Gastrocnemius medialis (tissue), 4 donors: ENCODE measurements at places on chromosomes 5 and 9. TPM values are rescaled to one million over a fixed set of nuclear protein-coding genes. Genes with fewer than 3 reads are reported as not detected.

Gene CARD9
- 0.86 TPM for total RNA-seq

GRCh38 chr5:9632495-9632894 lies 2.3 kb upstream of the TAS2R1 start:
- DNase-seq, result no peak

DNA sequence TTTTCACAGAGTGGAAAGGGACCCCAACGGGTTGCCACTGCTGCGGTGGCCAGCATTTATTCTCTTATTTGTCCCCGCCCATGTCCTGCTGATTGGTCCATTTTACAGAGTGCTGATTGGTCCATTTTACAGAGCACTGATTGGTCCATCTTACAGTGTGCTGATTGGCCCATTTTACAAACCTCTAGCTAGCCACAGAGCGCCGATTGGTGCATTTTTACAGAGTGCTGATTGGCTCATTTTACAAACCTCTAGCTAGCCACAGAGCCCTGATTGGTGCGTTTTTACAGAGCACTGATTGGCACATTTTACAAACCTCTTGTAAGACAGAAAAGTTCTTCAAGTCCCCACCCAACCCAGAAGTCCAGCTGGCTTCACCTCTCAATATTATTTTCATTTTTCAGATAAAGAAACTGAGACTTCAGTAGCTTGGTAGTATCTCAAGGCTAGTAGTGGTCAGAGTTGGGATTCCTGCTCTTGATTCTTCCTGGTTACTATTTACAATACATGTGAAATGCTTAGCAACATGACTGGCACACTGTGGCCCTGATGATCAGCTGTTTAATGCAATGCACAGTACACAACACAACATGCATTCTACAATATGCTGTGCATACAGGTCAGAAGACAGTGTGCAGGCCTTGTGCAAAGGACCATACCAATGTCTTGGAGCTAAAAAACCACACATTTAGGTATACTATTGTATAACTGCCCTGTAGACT lies 63.6 kb upstream of the BOD1 start:
- DNase-seq, result no peak

DNA sequence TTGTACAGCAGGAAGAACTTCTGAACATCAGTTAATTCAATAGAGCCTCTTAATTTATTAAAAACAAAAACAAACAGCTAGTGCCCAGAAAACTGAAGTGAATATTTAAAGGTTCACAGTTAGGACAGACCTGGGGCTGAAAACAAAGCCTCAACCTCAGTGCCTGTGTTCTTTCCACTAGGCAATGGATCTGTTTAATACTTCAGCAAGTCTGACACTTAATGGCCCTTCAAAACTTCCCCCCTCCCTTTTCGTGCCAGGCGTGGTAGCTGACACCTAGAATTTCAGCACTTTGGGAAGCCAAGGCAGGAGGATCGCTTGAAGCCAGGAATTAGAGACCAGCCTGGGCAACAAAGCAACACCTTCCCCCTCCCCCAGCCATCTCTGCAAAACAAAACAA lies 54.5 kb upstream of the IFNK start:
- DNase-seq, result no peak

- no peak for DNase-seq
Observed at GRCh38 chr5:14229734-14230133, 86.6 kb downstream of the TRIO start.

DNA sequence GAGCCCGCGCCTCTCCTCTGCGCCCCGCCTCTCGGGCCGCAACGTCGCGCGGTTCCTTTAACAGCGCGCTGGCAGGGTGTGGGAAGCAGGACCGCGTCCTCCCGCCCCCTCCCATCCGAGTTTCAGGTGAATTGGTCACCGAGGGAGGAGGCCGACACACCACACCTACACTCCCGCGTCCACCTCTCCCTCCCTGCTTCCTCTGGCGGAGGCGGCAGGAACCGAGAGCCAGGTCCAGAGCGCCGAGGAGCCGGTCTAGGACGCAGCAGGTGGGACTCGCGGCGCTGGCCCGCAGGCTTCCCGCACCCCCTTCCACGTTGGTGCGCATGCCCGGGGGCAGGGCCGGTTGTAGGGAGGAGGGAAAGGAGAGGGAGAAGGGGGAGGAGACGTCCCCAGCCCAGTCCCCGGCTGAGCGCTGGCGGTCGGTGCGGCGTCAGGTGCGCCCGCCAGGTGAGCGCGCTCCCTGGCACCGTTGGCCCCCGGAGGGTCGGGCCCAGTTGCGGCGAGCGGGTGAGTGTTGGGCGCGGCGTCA lies at the start of gene OCLN:
Gene OCLN (plus strand): TSS at position 400 of the 532 bp plus-strand sequence. CDS start 11,455 bp downstream, outside the sequence.
- DNase-seq, result no peak

- DNase-seq, result peak; percentile 34
Observed at GRCh38 chr9:14271093-14271673, 42.8 kb downstream of the NFIB start.

DNA sequence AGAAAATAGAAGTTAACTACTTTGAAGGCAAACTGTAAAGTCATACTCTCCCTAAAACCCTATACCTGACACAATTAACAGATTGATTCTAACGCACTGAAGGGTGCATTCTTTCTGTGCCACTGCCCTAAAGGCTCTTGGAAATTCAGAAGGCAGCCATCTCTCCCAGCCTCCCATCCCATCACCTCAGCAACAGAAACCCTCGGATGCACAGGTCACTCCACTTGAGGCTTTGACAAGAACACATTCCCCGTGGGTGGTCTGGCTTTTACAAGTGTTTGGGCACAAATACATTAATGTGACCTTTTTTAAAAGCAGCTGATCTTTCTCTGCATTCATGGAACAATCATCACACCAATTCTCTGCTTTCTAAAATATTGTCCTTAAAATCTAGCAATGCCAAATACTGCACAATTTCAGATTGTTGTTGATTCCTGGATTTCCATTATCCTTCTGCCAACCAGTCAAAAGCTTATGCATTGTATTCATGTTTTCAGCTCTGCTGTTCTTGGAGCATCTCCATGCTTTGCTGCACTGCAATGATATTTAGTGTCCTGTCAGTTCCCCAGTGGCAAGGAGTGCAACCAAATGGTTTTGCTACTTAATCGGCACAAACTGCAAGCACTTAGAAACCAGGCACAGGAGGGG lies 175.6 kb downstream of the TMEM161B start:
- DNase-seq, result no peak

Gene STING1
- total RNA-seq, result 10.3 TPM

Gene C5
- 2.4 TPM for total RNA-seq

DNA sequence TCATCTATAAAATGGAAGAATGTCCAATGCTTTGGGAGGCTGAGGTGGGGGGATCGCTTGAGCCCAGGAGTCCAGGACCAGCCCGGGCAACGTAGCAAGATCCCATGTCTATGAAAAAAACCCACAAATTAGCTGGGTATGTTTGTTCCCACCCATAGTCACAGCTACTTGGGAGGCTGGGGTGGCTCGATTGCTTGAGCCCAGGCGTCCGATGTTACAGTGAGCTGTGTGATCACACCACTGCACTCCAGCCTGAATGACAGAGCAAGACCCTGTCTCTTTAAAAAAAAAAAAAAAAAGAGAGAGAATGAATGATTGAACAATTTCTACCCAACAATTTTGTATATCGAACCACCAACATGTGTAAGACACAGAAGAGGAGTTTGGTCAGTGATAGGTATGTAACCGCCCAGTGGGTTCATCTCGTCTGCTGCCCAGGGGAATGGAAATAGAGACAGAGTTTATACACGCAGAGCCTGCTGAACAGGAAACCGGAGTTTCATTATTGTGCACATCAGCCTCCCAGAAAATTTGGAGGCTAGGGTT lies 26.2 kb upstream of the ERGIC1 start:
- DNase-seq, result no peak

Gene GABRA1
- total RNA-seq, result not detected

Gene CCNG1
- 115 TPM for total RNA-seq

- no peak for DNase-seq
Observed at GRCh38 chr9:31536471-31536870, 848.0 kb upstream of the ACO1 start.

- DNase-seq, result no peak
Observed at GRCh38 chr9:32424616-32425015, 40.2 kb downstream of the ACO1 start.

- DNase-seq, result no peak
Observed at GRCh38 chr9:19931098-19931890, 142.5 kb upstream of the SLC24A2 start.

DNA sequence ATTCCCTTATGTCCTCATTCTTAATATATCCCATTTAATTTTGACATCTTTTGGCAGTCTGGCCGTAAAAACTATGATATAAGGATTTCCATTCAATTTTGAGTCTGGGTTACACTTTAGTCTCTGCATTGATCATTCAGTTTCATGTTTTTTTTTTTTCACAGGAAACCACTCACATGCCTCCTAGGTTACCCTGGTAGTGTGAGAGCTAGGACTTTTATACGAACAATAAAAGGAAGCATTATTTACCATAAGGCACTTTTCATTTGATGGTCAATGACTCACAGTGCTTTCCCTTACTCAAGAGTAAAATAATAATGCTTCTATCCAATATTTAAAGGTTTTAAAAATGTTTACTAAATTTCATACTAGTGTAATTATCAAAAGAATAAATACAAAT lies 16.4 kb upstream of the DMAC1 start:
- DNase-seq, result no peak

DNA sequence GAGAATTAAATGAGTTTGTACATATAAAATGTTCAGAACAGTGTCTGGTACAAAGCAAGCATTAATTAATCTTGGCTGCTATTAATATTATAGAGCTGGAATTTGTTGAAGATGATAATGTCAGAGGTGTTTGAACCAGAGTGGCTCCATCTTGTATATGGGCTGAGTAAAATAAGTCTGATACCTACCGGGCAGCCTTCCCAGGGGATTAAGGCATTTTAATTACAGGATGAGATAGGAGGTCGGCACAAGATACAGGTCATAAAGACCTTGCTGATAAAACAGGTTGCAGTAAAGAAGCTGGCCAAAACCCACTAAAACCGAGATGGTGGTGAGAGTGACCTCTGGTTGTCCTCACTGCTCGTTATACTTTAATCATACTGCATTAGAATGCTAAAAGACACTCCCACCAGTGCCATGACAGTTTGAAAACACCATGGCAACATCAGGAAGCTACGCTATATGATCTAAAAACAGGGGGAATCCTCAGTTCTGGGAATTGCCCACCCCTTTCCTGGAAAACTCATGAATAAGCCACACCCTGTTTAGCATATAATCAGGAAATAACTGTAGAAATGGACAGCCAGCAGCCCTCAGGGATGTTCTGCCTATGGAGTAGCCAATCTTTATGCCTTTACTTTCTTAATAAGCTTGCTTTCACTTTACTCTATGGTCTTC lies 90.2 kb downstream of the PLK2 start:
- DNase-seq, result no peak

Gene VLDLR
- 13.6 TPM for total RNA-seq

DNA sequence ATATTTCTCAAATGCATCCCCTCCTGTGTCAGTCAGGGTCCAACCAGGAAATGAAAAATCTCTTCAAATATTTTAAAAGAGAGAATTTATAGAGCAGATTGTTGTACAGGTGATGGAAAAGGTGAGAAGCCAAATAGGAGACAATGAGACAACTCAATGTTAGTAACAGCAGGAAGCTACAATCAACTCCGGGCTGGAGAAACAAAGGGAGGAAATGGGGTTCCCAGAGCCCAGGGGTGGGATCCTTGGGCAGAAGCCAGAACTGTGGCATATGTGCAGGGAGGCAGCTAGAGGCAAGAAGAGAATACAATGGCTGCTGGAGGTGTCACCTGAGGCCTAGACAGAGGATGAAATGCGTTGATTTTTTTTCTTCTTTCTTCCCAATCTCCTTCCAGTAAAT lies 361.8 kb upstream of the ACTBL2 start:
- DNase-seq, result no peak

DNA sequence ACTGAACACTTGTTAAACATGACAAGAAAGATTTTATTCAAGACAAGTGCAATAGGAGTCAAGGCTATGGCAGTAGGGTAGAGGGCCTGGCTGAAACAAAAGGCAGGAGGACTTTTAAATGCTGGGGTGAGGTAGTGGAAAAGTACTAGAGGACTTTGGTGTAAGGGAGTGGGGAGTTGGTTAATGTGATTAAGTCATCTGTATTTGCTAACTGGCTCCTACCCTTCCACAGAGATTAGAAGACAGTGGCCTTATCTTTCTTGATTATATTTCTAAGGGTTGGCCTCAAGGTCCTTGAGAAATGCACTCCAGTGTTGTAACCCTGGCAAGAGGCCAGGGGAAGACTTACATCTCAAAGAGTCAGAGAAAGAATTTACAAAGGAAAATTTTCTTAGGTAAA lies 160.2 kb upstream of the FTMT start:
- DNase-seq, result no peak

Gene TMEM215
- not detected for total RNA-seq

DNA sequence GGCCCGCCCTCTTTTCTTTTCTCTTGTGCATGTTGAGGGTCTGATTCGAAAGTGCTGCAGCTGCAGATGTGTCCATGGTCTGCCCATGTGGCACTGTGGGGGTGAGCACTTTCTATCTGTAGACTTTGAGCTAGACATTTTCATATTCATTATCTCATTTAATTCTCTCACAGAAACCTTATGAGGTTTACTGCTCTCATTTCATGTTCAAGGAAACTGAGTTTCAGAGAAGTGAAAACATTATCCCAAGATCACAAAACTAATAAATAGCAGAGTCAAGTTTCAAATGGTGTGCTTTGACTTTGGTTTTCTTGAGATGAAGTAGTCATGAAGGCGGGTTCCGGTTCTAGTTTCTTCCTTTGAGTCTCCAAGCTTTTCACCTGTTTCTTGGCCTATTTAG lies 536.5 kb upstream of the ZNF462 start:
- no peak for DNase-seq

DNA sequence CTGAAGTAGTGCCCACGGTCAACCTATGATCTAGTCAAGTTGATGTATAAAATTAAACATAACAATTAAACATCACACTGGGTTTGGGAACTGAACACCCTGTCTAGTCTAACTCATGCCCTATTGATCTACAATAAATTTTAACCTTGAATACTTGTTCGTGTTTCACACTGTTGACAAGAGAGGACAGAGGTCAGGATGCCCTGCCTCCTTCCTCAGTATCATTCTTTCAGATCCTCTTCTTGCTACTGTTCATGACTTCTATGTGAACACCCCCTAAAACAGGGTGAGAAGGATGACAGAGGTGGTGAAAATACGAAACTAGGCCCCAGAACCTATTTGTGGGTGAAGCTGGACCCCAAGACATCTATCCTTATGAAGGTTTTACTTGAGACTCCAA lies 8.1 kb upstream of the MAT2B start:
- no peak for DNase-seq

GRCh38 chr5:9156282-9156681 lies 389.6 kb downstream of the SEMA5A start:
- no peak for DNase-seq

Gene SPINK7
- total RNA-seq, result not detected

- no peak for DNase-seq
Observed at GRCh38 chr5:129243039-129243438, 148.5 kb downstream of the ISOC1 start.

- no peak for DNase-seq
Observed at GRCh38 chr5:23461576-23461975, 45.8 kb upstream of the PRDM9 start.

Gene BAAT
- total RNA-seq, result 1.2 TPM

Gene CARTPT
- total RNA-seq, result not detected

GRCh38 chr5:107917983-107918382 lies 247.2 kb upstream of the EFNA5 start:
- DNase-seq, result no peak
